CD4-positive, alpha-beta T cell (primary cell): ENCODE measurements at places on chromosomes 12 and 14.

GRCh38 chr14:34436960-34437728 lies 24.9 kb downstream of the SPTSSA start:
- H3K4me3 ChIP-seq = no peak overlapping the region
- H3K27ac ChIP-seq = no peak overlapping the region
- no peaks in the 10 kb centered on the region for H3K27me3 ChIP-seq
- H3K36me3 ChIP-seq = no peaks in the 10 kb centered on the region
- H3K4me1 ChIP-seq = no peaks in the 10 kb centered on the region

DNA sequence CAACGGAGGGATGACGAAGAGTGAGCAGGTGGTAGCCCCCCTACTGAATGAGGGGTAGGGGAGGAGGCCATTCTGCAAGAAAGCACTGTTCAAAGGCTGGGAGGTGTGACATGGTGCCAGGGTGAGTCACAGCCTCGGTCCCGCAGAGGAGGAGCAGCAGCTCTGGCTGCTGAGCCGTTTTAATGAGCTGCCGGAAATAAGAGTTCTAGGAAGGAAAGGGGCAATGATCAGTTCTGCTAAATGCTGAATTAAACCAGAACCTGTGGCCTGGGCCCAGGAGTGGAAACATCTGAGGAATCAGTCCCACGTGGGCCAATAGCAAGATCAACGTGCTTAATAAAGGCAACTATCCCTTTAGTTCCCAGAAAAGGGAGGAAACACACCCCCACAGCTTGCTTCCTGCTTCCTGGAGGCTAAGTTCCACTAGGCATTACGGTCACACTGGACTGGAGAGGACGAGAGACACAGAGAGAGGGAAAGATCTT lies 3.6 kb downstream of the ABCD4 start:
- H3K27ac ChIP-seq = peak overlapping the region; percentile 5
- H3K27me3 ChIP-seq = no peaks in the 10 kb centered on the region
- H3K4me3 ChIP-seq = no peak overlapping the region
- H3K36me3 ChIP-seq = peaks cover 48% of the 10 kb centered on the region

- DNase-seq = no peak
- H3K27ac ChIP-seq = no peak overlapping the region
- H3K4me3 ChIP-seq = no peak overlapping the region
- no peaks in the 10 kb centered on the region for H3K27me3 ChIP-seq
Measured at GRCh38 chr14:68449561-68450181, 343.2 kb downstream of the ZFP36L1 start.

DNA sequence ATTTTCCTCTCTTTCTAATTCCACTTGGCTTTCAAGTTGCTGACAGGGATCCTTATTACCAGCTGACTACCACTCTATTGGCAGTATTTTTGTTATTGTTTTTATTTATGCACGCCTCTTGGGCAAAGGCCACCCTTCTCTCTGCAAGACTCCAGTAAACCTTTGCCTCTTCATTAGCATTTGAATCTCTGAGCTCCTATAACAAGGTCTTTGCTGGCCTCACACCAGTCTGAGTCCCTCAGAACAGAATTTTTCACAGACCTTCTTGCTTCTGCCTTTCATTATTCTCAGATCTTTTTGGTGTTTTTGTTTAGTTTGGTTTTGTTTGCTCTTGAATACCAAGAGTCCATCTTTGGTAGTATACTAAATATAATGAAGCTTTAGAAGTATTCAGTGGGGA lies 145.9 kb downstream of the PDZRN4 start:
- H3K27ac ChIP-seq = no peak overlapping the region
- no peaks in the 10 kb centered on the region for H3K36me3 ChIP-seq
- no peak for DNase-seq
- H3K4me1 ChIP-seq = no peaks in the 10 kb centered on the region
- no peaks in the 10 kb centered on the region for H3K27me3 ChIP-seq
- no peak overlapping the region for H3K4me3 ChIP-seq

DNA sequence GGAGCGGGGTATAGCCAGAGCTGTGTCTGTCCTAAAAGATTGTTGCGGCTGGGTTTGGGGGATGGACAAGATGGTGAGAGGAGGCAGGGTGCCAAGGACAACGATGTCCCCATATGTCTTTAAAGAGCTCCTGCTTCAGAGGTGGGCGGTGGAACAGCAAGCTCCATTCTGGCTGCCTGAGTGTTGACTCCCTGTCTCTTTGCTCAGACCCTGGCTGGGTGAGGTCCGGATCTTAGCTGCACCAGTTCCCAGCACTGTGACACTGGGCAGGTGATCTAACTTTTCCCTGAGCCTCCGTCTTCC lies 8.3 kb upstream of the WSCD2 start:
- H3K27ac ChIP-seq = no peak overlapping the region
- no peaks in the 10 kb centered on the region for H3K4me1 ChIP-seq
- no peak for DNase-seq
- no peak overlapping the region for H3K4me3 ChIP-seq
- peaks cover under 1% of the 10 kb centered on the region for H3K27me3 ChIP-seq
- H3K36me3 ChIP-seq = no peaks in the 10 kb centered on the region

GRCh38 chr14:67806246-67806645 lies 10.1 kb downstream of the ZFYVE26 start:
- H3K36me3 ChIP-seq = peaks cover 94% of the 10 kb centered on the region
- H3K27me3 ChIP-seq = no peaks in the 10 kb centered on the region
- no peak overlapping the region for H3K4me3 ChIP-seq

DNA sequence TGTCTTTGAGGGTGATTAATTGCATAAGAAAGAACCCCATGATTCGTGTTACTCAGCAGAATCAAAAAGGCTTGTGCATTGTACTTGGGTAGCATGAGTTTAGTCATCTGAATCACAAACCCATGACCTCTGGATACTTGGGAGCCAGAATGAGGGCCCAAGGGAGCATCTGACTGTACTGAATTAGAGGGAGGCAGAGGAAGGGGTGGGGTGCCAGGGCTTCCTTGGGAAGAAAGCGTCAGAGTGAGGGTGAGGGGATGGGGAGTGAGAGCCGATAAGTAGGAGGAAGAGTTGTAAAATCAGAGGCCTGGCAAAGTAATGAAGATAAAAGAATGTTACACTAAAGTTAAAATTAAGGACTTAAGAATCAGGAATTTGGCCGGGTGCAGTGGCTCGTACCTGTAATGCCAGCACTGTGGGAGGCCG lies 29.8 kb downstream of the GPRC5D start:
- no peak overlapping the region for H3K27ac ChIP-seq
- DNase-seq = no peak
- H3K36me3 ChIP-seq = no peaks in the 10 kb centered on the region
- no peaks in the 10 kb centered on the region for H3K4me1 ChIP-seq
- no peaks in the 10 kb centered on the region for H3K27me3 ChIP-seq

GRCh38 chr12:113740699-113741098 lies 225.4 kb downstream of the RBM19 start:
- peaks cover 7% of the 10 kb centered on the region for H3K27me3 ChIP-seq
- H3K4me1 ChIP-seq = no peaks in the 10 kb centered on the region
- no peak overlapping the region for H3K27ac ChIP-seq
- no peak overlapping the region for H3K4me3 ChIP-seq
- DNase-seq = no peak

DNA sequence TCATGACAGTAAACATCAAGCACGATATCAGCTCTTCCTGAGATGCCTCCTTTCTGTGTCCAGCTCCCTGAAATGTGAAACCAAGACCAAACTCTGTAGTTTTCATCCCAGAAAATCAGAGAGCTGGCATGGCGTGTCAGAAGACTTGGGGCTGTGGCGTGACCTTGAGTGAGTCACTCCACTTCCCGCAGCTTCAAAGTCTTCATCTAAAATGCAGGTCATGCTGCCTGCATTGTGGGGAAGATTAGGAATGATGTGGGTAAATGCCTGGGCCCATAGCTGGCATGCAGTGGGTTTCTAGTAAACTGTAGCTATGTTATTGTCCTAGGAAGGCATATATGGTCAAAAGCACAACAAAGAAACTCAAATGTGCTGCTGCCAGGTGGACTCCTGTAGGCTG lies 28.8 kb downstream of the OAS2 start:
- peaks cover 96% of the 10 kb centered on the region for H3K36me3 ChIP-seq
- H3K4me3 ChIP-seq = no peak overlapping the region
- H3K4me1 ChIP-seq = no peaks in the 10 kb centered on the region
- H3K27me3 ChIP-seq = no peaks in the 10 kb centered on the region
